ENCODE measurements at places on chromosomes 6 and 20.

DNA sequence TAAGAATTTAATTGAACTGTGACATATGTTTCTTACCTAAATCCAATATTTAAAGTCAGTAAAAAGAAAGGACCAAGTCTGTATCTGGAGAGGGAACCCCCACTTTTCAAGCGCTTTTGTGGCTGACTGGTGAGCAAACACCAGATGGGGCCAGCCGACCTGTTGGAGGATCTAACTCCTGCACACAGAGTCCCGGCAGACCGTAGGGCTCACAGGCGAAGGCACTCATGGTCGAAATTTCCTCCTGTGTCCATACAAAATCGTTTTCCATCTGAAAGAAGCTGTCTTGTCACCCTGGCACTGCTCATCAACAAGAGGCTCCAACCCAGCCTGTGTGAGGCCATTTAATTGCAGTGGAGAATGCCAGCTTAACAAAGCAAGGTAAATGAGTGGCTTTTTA is 94.0 kb downstream of the SCML4 start:
- peak; percentile 56 for DNase-seq

DNA sequence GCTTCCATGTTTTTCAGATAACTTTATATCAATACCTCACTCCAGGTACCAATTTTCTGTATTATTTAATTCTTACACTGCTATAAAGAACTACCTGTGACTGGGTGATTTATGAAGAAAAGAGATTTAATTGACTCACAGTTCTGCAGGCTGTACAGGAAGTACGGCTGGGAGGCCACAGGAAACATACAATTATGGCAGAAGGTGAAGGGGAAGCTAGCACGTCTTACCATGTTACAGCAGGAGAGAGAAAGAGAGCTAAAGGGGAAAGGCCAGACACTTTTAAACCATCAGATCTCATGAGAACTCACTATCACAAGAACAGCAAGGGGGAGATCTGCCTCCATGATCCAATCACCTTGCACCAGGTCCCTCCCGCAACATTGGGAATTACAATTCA is 119.1 kb upstream of the BMP5 start:
- DNase-seq: no peak

GRCh38 chr20:57156011-57156729 is 110.3 kb downstream of the BMP7 start:
- no peak for DNase-seq

DNA sequence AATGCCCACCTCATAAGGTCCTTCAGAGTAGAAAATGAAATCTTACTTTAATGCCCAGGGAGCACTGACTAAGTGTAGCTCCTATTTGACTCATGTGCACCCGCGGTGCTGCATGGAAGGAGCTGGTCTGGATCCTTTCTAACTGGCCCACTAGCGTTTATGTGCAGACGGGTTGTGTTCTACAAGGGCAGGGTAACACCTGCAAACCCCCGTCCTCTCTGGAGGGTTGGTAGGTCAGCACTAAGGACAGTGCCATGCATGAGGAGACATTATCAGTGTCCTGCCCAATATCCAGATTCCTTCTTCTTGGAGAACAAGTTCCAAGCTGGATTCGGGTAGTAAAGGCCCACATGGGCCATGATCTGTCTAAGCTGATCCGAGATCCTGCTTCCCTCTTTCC is 140.3 kb downstream of the ANKRD60 start:
- no peak for DNase-seq

DNA sequence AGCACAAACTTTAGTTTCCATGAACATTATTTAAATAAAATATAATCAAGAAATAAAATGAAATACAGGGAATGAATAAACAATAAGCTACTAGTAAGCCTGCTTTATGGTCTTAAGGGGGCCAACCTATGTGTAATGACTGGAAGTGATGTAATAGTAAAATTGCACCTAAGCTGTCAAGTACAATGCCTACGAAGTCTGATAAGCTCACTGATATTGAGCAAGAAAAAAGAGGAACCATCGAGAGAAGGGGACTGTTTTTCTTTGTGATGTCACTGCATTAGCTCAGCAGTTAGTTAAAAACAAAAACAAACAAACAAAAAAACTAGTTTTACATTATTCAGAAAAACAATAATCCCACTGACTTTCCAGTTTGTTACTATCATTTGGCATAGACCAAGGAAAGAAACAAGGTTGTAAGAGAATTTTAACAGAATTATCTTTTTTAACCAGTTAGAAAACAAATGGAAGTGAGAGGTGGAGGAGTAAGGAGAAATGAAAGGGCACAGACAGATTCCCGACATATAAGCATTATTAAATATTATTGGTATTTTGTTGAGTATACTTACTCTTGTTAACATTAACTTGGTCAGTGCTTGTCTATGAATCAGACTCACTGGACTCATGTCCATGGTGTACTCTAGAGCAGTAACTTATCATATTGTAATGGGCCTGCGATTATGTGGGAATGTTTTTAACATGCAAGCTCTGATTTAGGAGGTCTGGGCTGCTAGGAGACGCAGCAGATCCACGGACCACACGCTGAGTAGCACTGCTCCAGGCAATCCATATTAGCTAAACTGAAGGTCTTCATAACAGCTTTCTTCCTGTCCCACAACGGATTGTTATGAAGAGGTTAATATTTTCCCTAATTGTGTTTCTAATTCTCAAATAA is 99.6 kb upstream of the HMGCLL1 start:
- no peak for DNase-seq

- no peak for DNase-seq
Observed at GRCh38 chr6:41460742-41461336, 85.3 kb upstream of the FOXP4 start.

DNA sequence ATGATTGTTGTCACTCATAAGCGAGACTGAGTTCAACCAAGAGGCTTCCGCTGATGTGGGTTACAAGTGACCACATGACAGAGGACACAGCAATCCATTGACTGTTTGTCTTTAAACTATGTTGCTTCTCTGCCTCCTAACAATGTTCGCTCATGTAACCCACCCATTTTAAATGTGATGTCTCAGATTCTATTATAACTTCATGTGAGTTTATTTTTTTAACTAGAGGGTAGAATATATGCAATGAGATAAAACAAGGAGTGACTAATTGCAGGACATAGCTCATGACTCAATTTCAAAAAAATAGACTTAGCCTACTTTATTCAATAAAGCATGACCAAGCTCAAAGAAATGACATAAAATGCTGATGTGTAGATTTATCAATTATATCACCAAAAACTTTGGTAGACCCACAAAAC is 119.2 kb upstream of the SASH1 start:
- no peak for DNase-seq

DNA sequence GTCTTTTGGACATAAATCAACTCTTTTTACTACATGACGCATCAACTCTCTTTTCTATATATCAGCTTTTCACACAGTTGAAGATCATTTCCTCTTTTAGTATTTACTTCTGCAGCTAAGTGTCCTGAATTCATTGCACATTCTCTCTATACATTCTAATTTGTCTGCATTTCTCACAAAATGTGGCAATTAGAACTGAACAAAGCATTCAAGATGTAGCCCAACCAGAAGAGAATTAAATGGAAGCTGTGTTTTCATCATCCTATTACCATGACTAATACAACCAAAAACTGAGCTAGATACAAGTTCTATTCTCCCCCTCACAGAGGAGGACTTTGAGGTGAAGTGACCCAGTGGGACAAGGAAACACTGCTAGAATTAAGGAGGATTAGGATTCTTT is 86.9 kb downstream of the PLCG1 start:
- DNase-seq: no peak

GRCh38 chr6:163710532-163711470 is 296.3 kb downstream of the QKI start:
- no peak for DNase-seq

- no peak for DNase-seq
Observed at GRCh38 chr6:133740816-133741215, 148.1 kb upstream of the TCF21 start.

- no peak for DNase-seq
Observed at GRCh38 chr20:12698817-12699216, 310.0 kb upstream of the SPTLC3 start.

DNA sequence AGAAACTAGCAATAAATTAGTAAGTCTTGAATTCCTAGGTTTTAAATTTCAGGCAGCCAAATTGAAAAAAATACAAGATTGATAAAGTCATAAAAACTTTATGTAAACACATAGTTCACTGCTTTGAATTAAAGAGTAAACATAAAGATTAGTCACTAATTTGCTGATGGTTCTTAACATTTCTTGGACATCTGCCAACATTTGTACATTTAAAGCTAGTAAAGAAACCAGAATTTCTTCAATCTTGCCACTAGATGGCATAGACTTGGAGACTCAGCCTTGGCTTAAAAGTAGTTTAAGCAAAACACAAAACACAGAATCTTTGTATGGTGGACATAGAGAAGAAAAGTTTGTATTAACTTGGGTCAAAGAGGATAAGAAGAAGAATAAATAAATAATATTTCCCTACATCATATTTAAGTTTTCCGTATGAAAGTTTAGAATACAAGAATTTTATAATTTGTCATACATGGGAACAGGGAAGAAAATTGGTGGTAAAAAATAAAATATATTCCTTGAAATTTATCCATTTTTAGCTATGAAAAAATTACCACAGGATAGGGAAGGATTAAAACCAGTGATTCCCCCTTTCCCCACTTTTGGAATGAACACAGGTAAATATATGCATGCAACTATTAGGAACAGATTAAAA is 41.7 kb upstream of the FAM135A start:
- no peak for DNase-seq

DNA sequence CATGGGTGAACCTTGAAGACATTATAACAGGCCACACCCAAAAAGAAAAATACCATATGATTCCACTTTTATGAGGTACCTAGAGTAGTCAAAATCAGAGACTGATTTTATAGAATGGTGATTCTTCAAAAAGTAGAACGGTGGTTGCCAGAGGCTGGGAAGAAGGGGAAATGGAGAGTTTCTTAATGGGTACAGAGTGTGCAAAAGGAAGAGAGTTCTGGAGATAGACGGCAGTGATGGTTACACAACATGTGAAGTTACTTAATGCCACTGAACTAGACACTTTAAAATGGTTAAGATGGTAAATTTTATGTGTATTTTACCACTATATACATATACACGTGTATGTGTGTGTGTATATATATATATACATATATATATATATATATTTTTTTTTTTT is 80.8 kb downstream of the PRND start:
- no peak for DNase-seq

- DNase-seq: peak; percentile 77
Observed at GRCh38 chr6:4155848-4156466, 20.6 kb upstream of the ECI2 start.

GRCh38 chr6:149897855-149898744 is at the start of gene RAET1E:
Gene RAET1E (minus strand): TSS chr6:149898113. CDS start chr6:149890901, 7,212 bp downstream.
- no peak for DNase-seq

GRCh38 chr20:21352703-21353102 is 44.6 kb downstream of the NKX2-4 start:
- DNase-seq: no peak

GRCh38 chr6:73309785-73310502 is 44.1 kb downstream of the DPPA5 start:
- DNase-seq: peak; percentile 52

DNA sequence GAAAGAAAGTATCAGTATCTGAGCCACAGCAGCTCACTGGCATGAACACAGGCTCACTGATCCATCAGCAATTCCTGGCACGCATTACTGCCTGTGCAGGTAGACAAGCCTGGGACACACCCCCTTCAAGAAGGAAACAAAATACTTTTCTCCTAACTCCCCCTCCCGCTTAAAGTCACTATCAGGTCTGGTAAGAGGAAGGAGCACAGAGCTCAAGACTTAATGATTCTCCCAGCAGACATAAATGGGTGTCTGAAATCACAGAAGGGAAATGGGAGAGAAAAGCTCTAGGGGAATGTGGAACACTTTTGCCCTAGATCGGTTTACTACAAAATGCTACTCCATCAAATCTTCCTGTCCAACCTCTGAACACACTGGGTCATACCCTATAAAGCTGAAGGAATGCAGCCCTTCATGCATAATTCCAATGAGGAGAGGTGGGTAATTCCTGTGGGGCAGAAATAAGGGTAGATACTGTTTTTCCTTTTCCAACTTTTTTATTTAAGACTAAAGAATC is at the start of gene ADGRF1:
Gene ADGRF1 (minus strand): TSS at position 58 of the 517 bp plus-strand sequence. CDS start 13,271 bp downstream, outside the sequence.
- no peak for DNase-seq

DNA sequence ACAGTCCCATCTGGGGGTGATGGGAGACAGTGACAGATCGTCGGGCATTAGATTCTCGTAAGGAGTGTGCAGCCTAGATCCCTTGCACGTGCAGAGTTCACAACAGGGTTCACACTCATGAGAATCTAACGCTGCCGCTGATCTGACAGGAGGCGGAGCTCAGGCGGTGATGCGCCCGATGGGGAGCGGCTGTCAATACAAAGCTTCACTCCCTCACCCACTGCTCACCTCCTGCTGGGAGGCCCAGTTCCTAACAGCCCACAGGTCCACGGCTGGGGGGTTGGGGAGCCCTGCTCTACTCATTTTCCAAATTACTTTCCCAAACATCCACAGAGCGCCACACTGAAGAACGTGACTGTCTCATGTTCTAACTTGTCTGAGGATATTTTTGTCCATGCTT is 25.3 kb downstream of the CTCFL start:
- DNase-seq: no peak

DNA sequence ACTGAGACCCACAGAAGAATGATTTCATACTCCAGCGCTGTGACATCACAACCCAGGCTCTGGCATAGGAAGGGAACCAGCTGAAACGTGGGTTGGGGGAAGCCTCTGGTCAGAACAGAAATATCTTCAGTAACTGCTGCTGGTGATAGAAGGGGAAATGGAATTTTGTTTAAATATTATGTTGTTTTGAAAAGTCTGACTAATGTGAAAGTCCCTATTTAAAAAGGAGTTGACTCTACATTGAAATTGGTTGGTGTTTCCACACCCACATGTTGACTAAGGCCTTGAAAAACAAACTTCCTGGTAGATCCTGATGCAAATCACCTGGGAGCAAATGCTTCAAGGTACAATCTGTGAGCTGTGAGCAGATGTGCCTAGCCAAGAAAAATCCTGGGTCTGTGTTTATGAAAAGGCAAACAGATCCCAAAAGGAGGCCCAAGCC is 24.5 kb upstream of the TCP11 start:
- DNase-seq: no peak

- no peak for DNase-seq
Observed at GRCh38 chr6:30350524-30350923, 5.6 kb downstream of the RPP21 start.

- DNase-seq: no peak
Observed at GRCh38 chr20:25250508-25250907, 2.6 kb downstream of the PYGB start.

DNA sequence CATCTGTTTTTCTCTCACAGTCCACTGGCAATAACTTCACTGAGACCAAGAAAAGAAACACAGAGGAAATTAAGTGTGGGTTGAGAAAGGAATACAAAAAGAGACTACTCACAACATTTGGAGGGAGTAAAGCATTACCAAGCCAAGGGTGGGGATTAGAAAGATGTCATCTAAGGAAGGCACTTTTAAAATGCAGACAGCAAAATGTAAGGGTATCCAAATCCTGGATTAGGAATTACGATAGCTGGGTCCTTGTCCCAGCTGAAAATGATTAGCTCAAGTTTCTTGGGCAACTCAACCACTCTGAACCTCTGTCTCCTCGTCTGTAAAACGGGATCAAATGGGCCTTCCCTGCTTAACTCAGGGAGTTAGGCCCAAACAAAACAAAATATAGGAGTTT is 2.2 kb downstream of the LEMD2 start:
- DNase-seq: no peak
